ENCODE measurements at places on chromosomes 13 and 19. TPM values are rescaled to one million over a fixed set of nuclear protein-coding genes. Genes with fewer than 3 reads are reported as not detected.

DNA sequence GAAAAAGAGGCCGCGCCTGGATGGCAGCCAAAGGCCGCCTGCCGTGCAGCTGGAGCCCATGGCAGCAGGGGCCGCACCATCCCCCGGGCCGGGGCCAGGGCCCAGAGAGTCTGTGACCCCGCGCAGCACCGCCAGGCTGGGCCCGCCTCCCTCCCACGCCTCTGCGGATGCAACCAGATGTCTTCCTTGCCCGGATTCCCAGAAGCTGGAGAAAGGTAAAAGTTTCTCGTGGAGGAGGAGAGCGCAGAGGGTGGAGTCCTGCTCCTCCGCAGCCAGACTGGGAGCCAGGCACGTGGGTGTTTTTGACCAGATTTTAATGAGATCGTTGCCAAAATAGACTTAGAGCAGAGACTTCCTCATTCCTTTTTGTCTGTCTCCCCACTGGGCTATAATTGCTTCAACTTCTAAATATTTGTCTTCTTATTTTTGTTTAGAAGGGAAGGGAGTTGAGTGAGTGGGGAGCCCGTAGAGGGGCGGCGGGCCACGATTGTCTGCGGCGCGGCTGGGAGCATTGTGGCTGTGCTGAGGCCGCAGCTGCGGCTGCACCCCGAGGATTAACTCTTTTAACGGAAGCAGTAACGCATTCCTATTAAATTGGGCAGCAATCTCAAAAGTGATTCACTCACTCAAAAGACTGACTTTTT, 22.8 kb upstream of the NDUFS7 start:
- peaks cover 60% of the 10 kb centered on the region for H3K36me3 ChIP-seq
- peak overlapping the region; percentile 59 for H3K27ac ChIP-seq
- DNase-seq = peak; percentile 64
- H3K4me3 ChIP-seq = no peak overlapping the region
- no peaks in the 10 kb centered on the region for H3K27me3 ChIP-seq

- no peaks in the 10 kb centered on the region for H3K27me3 ChIP-seq
- no peak overlapping the region for H3K4me3 ChIP-seq
- H3K4me1 ChIP-seq = no peaks in the 10 kb centered on the region
- DNase-seq = no peak
- no peak overlapping the region for H3K27ac ChIP-seq
- no peaks in the 10 kb centered on the region for H3K36me3 ChIP-seq
These were observed 26.3 kb downstream of the CEBPA start for GRCh38 chr19:33275933-33276619.

- no peaks in the 10 kb centered on the region for H3K27me3 ChIP-seq
- H3K27ac ChIP-seq = peak within 1 kb of the TSS; percentile 100
- H3K4me3 ChIP-seq = peak within 1 kb of the TSS; percentile 90
- peak; percentile 81 for DNase-seq
These were observed at the start of gene NFIC for GRCh38 chr19:3365836-3366752. Gene NFIC (plus strand): TSS chr19:3366583. CDS start chr19:3366637, 54 bp downstream.

DNA sequence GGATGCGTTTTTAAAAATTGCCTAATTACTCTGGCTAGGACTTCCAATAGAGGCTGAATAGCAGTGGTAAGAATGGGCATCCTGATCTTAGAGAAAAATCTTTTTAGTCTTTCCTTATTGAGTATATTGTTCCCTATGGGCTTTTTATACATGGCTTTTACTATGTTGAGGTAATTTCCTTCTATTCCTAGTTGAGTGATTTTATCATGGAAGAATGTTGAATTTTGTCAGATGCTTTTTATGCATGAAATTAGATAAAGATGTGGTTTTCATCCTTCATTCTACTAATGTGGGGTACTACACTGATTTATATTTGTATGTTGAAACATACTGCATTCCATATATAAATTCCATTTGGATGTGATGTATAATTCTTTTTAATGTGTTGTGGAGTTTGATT, 2673.8 kb downstream of the PCDH9 start:
- no peak overlapping the region for H3K27ac ChIP-seq
- H3K4me1 ChIP-seq = no peaks in the 10 kb centered on the region
- H3K4me3 ChIP-seq = no peak overlapping the region
- DNase-seq = no peak

Gene SMIM44
- not detected for total RNA-seq

- H3K36me3 ChIP-seq = no peaks in the 10 kb centered on the region
- H3K4me1 ChIP-seq = no peaks in the 10 kb centered on the region
- H3K27me3 ChIP-seq = no peaks in the 10 kb centered on the region
- DNase-seq = no peak
- no peak overlapping the region for H3K27ac ChIP-seq
These were observed 6.9 kb downstream of the CTU1 start for GRCh38 chr19:51101171-51101865.

GRCh38 chr13:52638666-52639328, 3.4 kb upstream of the HNRNPA1L2 start:
- no peaks in the 10 kb centered on the region for H3K27me3 ChIP-seq
- no peak overlapping the region for H3K4me3 ChIP-seq
- no peak overlapping the region for H3K27ac ChIP-seq
- no peak for DNase-seq
- no peaks in the 10 kb centered on the region for H3K4me1 ChIP-seq
- H3K36me3 ChIP-seq = peaks cover 14% of the 10 kb centered on the region

- H3K36me3 ChIP-seq = peaks cover 44% of the 10 kb centered on the region
- no peak overlapping the region for H3K4me3 ChIP-seq
- no peak overlapping the region for H3K27ac ChIP-seq
These were observed 8.3 kb upstream of the MEX3D start for GRCh38 chr19:1576242-1577089.

- no peaks in the 10 kb centered on the region for H3K36me3 ChIP-seq
- H3K4me3 ChIP-seq = no peak overlapping the region
- H3K27me3 ChIP-seq = no peaks in the 10 kb centered on the region
- DNase-seq = peak; percentile 85
These were observed 8.7 kb upstream of the KLF2 start for GRCh38 chr19:16315825-16316505.

Gene SCGB2B2
- 1.7 TPM for total RNA-seq

DNA sequence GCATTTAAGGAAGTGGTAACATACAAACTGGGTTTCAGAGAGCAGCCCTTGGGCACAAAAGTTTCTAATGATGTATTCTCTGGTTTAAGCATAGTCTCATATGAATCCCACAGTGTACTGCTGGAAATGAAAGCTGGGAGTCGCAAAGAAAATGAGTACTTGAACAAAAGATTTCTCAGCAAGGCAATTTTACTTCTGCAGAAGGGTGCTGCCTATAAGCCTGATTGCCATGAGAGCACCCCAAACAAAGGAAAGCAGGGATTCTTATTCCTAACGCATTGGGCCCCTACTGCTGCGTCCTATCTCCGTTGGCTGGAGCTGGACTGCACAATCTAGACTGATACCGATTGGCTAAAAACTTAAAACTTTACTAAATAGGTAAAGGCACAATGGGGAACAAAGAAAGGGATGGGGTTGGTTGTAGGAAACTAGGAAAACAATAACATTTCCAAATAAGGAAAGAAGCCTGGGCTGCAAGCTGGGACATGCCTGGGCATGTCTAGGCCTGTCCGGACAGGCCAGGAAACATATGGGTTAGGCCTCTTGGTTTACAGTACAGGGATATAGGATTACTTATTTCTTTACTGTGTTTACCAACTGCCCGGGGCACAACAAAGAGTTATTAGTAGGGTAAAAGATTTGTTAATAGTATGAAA, 27.4 kb upstream of the VN1R4 start:
- H3K4me3 ChIP-seq = no peak overlapping the region
- no peaks in the 10 kb centered on the region for H3K27me3 ChIP-seq
- no peak for DNase-seq
- no peaks in the 10 kb centered on the region for H3K4me1 ChIP-seq
- no peak overlapping the region for H3K27ac ChIP-seq

Gene F7
- total RNA-seq = not detected

DNA sequence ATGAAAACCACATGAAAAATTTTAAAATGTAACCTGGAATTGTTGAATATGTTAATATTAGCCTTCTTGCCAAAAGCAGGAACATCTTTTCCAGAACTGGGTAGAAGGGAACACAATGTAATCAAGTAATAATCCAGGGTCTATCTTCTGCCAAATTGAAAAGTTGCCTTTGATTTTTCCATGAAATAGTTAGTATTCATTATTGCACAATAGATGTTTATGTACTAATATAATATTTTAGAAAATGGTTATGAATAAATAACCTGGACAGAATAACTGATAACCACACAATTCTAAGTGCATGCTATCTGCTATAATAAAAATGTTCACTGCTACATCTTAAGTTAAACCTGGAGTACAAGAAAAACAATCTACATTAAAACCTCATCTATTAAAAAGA, 802.3 kb downstream of the LIG4 start:
- no peaks in the 10 kb centered on the region for H3K27me3 ChIP-seq
- no peak for DNase-seq
- no peak overlapping the region for H3K27ac ChIP-seq
- no peak overlapping the region for H3K4me3 ChIP-seq

- H3K4me3 ChIP-seq = no peak overlapping the region
- H3K27ac ChIP-seq = no peak overlapping the region
These were observed 36.9 kb downstream of the GARRE1 start for GRCh38 chr19:34291235-34291634.

- no peaks in the 10 kb centered on the region for H3K27me3 ChIP-seq
- no peak overlapping the region for H3K4me3 ChIP-seq
- no peak overlapping the region for H3K27ac ChIP-seq
These were observed 58.8 kb downstream of the UQCRFS1 start for GRCh38 chr19:29154163-29154562.

DNA sequence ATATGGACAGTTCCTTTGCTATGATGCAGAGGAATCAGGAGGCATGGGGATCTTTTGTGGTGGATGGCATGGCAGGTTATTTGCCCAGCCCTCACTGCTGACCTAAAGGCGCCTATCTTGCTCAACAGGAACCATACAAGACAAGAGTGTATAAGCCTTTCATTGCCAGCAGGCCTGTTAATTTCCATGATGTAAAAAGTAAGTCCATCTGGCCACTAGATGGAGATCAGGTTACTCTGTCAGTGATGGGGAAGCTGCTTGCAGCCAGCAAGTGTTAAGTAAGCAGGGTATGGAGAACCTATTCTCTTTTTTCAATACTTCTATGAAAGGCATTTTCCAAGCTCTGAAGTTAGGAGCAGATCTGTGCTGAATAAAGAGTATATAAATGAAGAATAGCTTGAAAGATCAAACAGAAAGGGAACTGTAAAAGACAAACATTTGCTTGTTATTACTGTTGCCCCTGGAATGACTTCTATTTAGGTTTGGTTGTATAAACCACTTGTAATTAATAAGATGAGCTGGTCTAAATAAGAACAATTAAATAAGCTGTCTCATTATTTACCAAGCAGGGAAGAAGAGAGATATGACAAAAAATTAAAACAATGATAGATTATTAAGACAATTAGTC, 210.9 kb downstream of the RGCC start:
- no peaks in the 10 kb centered on the region for H3K4me1 ChIP-seq
- peaks cover 4% of the 10 kb centered on the region for H3K36me3 ChIP-seq
- DNase-seq = peak; percentile 89
- no peaks in the 10 kb centered on the region for H3K27me3 ChIP-seq
- H3K27ac ChIP-seq = no peak overlapping the region

Gene ARRDC2
- 18.7 TPM for total RNA-seq

- no peak for DNase-seq
- no peak overlapping the region for H3K27ac ChIP-seq
- no peaks in the 10 kb centered on the region for H3K27me3 ChIP-seq
These were observed 232.9 kb upstream of the SLC10A2 start for GRCh38 chr13:103299079-103299478.

GRCh38 chr19:45779231-45780145, 2.8 kb downstream of the DMPK start:
- H3K4me3 ChIP-seq = no peak overlapping the region
- peaks cover 35% of the 10 kb centered on the region for H3K4me1 ChIP-seq
- H3K36me3 ChIP-seq = peaks cover 29% of the 10 kb centered on the region
- DNase-seq = peak; percentile 93
- peak overlapping the region; percentile 91 for H3K27ac ChIP-seq

DNA sequence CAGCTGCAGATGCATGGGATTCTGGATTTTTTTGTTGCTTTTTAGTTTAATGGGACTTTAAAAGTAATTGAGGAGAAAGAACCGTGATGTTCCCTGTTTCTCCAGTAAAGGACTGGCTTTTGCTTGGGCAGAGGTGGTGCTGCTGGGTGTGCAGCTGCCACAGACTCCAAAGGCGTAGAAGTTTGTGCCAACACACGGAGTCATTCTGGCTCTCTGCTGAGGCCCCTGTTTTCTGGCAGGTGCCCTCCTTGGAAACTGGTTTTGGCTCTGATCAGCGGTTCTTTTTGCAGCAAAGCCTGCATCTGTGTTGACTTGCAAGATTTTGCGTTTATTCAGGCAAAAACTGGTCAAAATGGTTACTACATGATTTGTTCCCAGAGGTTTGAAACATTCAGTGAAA, 16.0 kb upstream of the QTRT1 start:
- H3K27me3 ChIP-seq = no peaks in the 10 kb centered on the region
- H3K36me3 ChIP-seq = no peaks in the 10 kb centered on the region
- H3K4me3 ChIP-seq = no peak overlapping the region
- no peak overlapping the region for H3K27ac ChIP-seq
- H3K4me1 ChIP-seq = no peaks in the 10 kb centered on the region

GRCh38 chr13:71879129-71879535, 12.1 kb upstream of the DACH1 start:
- H3K4me3 ChIP-seq = peak overlapping the region; percentile 34
- no peaks in the 10 kb centered on the region for H3K27me3 ChIP-seq
- no peak overlapping the region for H3K27ac ChIP-seq
- DNase-seq = no peak
- no peaks in the 10 kb centered on the region for H3K4me1 ChIP-seq

GRCh38 chr13:24625331-24625731, 54.9 kb upstream of the ATP12A start:
- H3K27ac ChIP-seq = no peak overlapping the region
- no peaks in the 10 kb centered on the region for H3K27me3 ChIP-seq
- no peak for DNase-seq

GRCh38 chr19:5774921-5775320, 9.6 kb downstream of the PRR22 start:
- H3K4me3 ChIP-seq = no peak overlapping the region
- DNase-seq = no peak
- no peaks in the 10 kb centered on the region for H3K4me1 ChIP-seq
- no peaks in the 10 kb centered on the region for H3K36me3 ChIP-seq

DNA sequence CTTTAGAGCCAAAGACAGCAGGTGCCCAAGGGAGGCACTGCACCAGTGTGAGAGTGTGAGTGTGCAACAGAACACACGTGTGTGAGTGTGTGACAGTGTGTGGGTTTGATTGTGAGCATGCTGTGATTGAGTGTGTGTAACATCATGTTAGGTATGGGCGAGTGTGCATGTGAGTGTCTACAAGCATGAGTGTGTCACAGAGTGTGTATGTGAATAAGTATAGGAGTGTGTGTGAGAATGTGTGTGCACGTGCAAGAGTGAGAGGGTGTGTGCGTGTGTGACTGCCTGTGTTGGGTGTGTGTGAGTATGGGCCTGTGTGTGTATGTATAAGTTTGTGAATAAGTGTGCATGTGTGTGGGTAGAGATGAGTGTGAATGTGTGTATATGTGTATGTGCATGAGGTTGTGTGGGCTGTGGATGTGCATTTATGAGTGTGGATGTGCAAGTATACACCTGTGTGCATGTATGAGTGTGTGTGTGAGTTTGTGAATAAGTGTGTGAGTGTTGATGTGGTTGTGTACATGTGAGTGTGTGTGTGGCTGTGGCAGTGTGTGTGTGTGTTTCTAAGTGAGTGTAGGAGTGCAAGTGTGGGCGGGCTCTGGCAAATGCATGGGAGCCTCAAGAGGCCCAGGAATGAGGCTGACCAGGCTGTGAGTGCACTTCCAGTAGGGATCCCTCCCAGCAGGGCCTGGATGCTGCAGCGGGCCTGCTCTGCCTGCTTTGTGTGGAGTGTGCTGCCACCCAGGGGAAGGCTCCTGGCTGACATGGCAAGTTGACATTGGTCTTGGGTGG, 198.4 kb downstream of the COL4A1 start:
- no peak overlapping the region for H3K4me3 ChIP-seq
- no peaks in the 10 kb centered on the region for H3K36me3 ChIP-seq
- peaks cover 38% of the 10 kb centered on the region for H3K4me1 ChIP-seq
- no peaks in the 10 kb centered on the region for H3K27me3 ChIP-seq

Gene KRTDAP
- not detected for total RNA-seq
